ENCODE measurements at places on chromosomes 2 and 18. TPM values are rescaled to one million over a fixed set of nuclear protein-coding genes. Genes with fewer than 3 reads are reported as not detected.

ALLC gene
- total RNA-seq, result not detected

FAM161A gene
- 4.5 TPM for total RNA-seq

SCYGR4 gene
- total RNA-seq, result not detected

CYBRD1 gene
- total RNA-seq, result 4.7 TPM

ZNF521 gene
- not detected for total RNA-seq

- no peaks in the 10 kb centered on the region for H3K4me1 ChIP-seq
- DNase-seq, result no peak
- H3K36me3 ChIP-seq, result no peaks in the 10 kb centered on the region
Observed at GRCh38 chr18:32405588-32405987, 65.1 kb downstream of the GAREM1 start.

DNA sequence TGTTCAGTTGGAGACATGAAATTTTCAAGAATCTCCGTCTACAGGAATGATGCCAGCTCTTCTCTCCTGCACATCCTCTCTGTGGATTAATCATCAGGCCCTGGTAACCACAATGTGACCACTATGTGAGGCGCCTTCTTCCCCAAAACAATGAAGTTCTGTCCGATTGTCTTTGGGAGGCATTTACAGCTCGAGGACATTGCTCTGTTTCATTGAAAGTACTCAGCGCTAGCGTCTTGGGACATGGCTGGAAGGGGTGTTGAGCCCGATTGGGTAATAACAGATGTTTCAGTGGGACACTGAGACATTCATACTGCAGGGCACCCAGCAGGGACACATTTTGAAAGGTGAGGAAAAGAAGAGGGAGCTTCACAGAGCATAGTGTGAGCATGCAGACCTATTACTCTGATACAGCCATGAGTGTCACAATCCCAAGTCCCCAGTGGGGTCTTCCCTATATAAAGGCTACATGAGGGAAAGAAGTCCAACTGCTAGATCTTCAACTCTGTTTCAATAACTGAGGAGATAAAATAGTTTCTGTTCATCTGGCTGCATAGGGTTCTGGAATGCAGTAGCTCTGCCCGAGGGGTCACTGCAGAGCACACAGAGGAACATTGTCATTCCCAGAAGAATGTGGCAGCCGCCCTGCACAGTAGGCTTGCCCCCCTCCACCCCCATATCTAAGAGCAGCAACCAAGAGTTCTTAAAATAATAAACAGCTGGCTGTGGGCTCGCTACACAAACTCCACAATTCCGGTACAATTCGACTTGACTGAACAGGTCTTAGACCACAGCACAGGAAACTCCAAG is 237.3 kb downstream of the OSR1 start:
- H3K27ac ChIP-seq, result no peak overlapping the region
- no peaks in the 10 kb centered on the region for H3K27me3 ChIP-seq
- H3K36me3 ChIP-seq, result no peaks in the 10 kb centered on the region
- H3K4me1 ChIP-seq, result no peaks in the 10 kb centered on the region
- H3K4me3 ChIP-seq, result no peak overlapping the region
- DNase-seq, result no peak

DNA sequence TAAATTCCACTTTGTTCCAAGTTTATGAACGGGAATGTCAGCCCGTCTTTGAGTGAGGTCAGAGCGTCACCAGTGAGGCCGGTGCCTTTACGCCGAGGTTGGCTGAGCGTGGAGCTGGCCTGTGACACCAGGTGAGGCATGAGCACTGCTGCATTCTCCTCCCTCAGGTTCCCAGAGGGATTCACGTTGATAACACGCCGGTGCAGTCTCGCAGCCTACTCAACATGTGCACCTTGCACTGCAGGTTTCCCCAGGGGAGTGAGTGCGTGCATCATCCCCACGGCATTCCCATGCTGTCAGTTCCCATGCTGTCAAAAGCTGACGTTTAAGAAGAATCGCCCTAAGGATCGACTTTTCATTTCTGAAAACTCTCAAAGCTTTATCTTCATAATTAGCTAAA is 213.3 kb downstream of the LDLRAD4 start:
- H3K36me3 ChIP-seq, result no peaks in the 10 kb centered on the region
- H3K27me3 ChIP-seq, result no peaks in the 10 kb centered on the region
- DNase-seq, result no peak
- no peak overlapping the region for H3K4me3 ChIP-seq
- no peak overlapping the region for H3K27ac ChIP-seq

- no peaks in the 10 kb centered on the region for H3K4me1 ChIP-seq
- no peak for DNase-seq
- H3K27me3 ChIP-seq, result no peaks in the 10 kb centered on the region
- H3K27ac ChIP-seq, result no peak overlapping the region
Observed at GRCh38 chr2:76641506-76641905, 880.7 kb downstream of the LRRTM4 start.

- peaks cover 20% of the 10 kb centered on the region for H3K4me1 ChIP-seq
- H3K4me3 ChIP-seq, result no peak overlapping the region
- no peaks in the 10 kb centered on the region for H3K36me3 ChIP-seq
- peaks cover 51% of the 10 kb centered on the region for H3K27me3 ChIP-seq
Observed at GRCh38 chr2:73289304-73289703, 4.0 kb downstream of the EGR4 start.

DNA sequence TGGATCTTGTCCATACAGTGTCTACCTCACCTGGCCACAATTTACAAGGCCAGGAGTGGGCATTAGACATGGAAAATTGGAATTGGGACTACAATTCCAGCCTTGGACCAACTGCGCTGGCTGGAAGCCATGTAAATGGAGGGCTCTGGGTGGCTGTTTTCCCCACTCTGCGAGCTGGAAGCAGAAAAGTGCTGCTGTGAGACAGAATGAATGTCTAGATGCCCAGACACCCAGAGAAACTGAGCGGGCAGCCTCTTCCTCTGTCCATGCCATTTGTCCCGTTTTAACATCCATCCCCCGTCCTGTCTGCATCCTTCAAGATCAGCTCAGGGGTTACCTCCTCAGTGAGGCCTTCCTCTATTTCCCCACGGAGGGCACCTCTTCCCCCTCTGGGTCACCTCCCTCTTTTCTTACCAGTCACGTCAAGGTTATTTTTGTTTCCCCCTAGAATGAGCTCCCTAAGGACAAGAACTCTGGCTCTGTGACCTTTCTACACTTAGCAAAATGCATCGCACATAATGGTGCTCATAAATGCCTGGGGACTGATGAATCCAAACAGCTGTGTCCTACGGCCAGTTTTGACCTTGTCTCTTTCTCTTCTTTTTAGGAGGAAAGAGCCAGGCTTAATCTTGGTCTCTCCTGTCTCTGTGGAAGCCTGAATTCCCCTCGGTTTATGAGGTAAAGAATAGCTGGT is 41.2 kb downstream of the MCFD2 start:
- no peak for DNase-seq
- H3K27ac ChIP-seq, result no peak overlapping the region
- H3K36me3 ChIP-seq, result no peaks in the 10 kb centered on the region
- H3K4me1 ChIP-seq, result peaks cover 7% of the 10 kb centered on the region

GRCh38 chr18:78082816-78083215 is 833.2 kb downstream of the GALR1 start:
- H3K27ac ChIP-seq, result no peak overlapping the region
- no peaks in the 10 kb centered on the region for H3K4me1 ChIP-seq
- no peak overlapping the region for H3K4me3 ChIP-seq

- H3K27me3 ChIP-seq, result no peaks in the 10 kb centered on the region
- H3K4me3 ChIP-seq, result no peak overlapping the region
- no peaks in the 10 kb centered on the region for H3K36me3 ChIP-seq
- H3K27ac ChIP-seq, result no peak overlapping the region
- DNase-seq, result no peak
- no peaks in the 10 kb centered on the region for H3K4me1 ChIP-seq
Observed at GRCh38 chr2:150675807-150676206, 188.3 kb upstream of the RND3 start.

DNA sequence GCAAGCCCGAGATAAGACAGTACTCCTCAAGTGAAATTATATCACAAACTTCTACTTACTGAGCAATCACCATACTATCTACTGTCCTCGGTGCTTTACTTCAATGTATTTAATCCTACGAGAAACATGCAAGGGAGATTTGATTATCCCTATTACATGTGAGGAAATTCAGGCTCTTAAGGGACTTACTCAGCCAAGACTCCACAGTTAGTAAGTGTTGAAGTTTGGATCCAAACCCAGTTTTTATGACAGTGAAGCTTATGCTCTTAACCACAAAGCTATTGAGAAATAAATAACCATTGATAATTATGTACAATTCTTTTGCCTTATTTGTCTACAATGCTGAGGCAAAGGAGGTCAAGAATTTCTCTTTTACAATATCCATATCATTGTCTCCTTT is 672.9 kb upstream of the ACVR2A start:
- no peak overlapping the region for H3K4me3 ChIP-seq
- peaks cover 5% of the 10 kb centered on the region for H3K27me3 ChIP-seq

DNA sequence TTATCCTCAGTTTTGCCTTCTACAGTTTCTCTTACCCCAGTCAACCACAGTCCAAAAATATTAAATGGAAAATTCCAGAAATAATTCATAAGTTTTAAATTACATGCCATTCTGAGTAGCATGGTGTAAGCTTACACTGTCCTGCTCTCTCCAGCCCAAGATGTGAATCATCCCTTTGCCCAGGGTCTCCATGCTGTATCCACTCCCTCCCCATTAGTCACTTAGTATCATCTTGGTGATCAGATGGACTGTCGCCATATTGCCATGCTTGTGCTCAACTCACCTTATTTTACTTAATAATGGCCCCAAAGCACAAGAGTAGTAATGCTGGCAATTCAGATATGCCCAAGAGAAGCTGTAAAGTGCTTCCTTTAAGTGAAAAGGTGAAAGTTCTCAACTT is 18.5 kb upstream of the CCNT2 start:
- peaks cover 29% of the 10 kb centered on the region for H3K27me3 ChIP-seq
- H3K4me1 ChIP-seq, result no peaks in the 10 kb centered on the region
- H3K27ac ChIP-seq, result no peak overlapping the region
- no peak overlapping the region for H3K4me3 ChIP-seq
- H3K36me3 ChIP-seq, result no peaks in the 10 kb centered on the region

GRCh38 chr2:120430501-120430830 is 84.5 kb downstream of the INHBB start:
- H3K36me3 ChIP-seq, result no peaks in the 10 kb centered on the region
- no peaks in the 10 kb centered on the region for H3K4me1 ChIP-seq
- H3K4me3 ChIP-seq, result no peak overlapping the region

DNA sequence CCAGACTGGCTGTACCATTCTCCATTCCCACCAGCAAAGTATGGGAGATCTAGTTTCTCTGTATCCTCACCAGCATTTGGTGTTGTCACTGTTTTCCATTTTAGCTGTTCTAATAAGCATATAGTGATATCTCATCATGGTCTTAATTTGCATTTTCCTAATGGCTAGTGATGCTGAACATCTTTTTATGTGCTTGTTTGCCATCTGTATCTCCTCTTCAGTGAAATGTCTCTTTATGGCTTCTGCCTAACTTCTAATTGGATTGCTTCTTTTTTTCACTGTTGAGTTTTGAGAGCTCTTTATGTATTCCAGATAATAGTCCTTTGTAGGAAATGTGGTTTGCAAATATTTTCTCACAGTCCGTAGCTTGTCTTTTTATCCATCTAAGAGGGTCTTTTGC is 18.9 kb upstream of the BIN1 start:
- no peak for DNase-seq
- no peak overlapping the region for H3K27ac ChIP-seq
- peaks cover 18% of the 10 kb centered on the region for H3K27me3 ChIP-seq
- H3K36me3 ChIP-seq, result no peaks in the 10 kb centered on the region
- H3K4me1 ChIP-seq, result no peaks in the 10 kb centered on the region

GRCh38 chr2:26462511-26463243 is 15.2 kb downstream of the OTOF start:
- H3K4me1 ChIP-seq, result no peaks in the 10 kb centered on the region
- no peaks in the 10 kb centered on the region for H3K27me3 ChIP-seq
- H3K36me3 ChIP-seq, result peaks cover 4% of the 10 kb centered on the region
- no peak overlapping the region for H3K4me3 ChIP-seq
- DNase-seq, result peak; percentile 67

- no peak for DNase-seq
- H3K27ac ChIP-seq, result no peak overlapping the region
- no peaks in the 10 kb centered on the region for H3K36me3 ChIP-seq
- H3K4me1 ChIP-seq, result no peaks in the 10 kb centered on the region
- no peak overlapping the region for H3K4me3 ChIP-seq
- H3K27me3 ChIP-seq, result no peaks in the 10 kb centered on the region
Observed at GRCh38 chr2:226048611-226049010, 649.1 kb downstream of the NYAP2 start.

DNA sequence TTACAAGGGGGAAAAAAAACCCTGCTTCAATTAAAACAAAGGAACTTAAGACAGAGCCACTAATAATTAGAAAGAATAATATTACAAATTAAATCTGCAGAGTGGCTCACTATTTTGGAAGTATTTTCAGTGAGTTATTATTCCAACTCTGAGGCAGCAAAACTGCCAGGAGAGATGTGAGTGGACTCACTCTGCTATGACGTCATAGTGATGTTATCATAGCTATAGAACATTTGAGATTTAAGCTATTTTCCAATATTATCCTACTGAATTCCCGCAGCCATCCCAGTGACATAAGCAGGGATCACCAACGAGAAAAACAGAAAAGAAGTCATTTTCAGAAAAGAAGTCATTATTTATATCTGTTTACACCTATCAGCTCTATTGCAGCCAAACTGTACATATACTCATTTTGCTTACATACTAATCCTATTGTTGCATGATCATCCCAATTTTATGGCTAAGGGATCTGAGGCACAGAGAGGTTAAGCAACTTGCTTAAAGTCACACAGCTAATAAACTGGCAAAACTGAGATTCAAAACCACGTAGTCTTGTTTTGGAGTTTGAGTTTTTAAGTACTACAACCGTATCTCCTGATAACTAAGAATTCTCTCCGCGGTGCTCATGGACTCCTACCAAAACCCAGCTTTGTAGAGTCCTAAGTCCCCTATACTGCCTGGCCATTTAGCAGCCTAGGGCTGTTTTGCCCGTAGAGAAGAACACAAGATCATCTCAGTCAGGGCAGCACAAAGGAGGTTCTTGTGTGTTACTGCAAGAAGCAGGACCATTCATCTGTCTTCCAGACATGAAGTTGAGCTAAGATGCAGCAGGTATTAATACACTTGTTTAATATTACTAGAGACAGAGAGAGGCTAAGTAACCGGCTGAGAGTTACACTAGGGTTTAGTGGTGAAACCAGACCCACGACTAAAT is 299.8 kb downstream of the TCF4 start:
- no peaks in the 10 kb centered on the region for H3K4me1 ChIP-seq
- H3K27ac ChIP-seq, result no peak overlapping the region
- DNase-seq, result no peak
- no peaks in the 10 kb centered on the region for H3K36me3 ChIP-seq
- no peak overlapping the region for H3K4me3 ChIP-seq

GRCh38 chr2:197161774-197162173 is 148.8 kb downstream of the ANKRD44 start:
- H3K36me3 ChIP-seq, result peaks cover 22% of the 10 kb centered on the region
- peak overlapping the region; percentile 13 for H3K27ac ChIP-seq
- H3K4me3 ChIP-seq, result no peak overlapping the region
- H3K4me1 ChIP-seq, result peaks cover 47% of the 10 kb centered on the region
- no peaks in the 10 kb centered on the region for H3K27me3 ChIP-seq
- DNase-seq, result no peak

Data from activated CD4-positive, alpha-beta T cell treated with anti-CD3 and anti-CD28 coated beads, Interleukin-2, amount 10 ng/mL, durations not matched to agents 24 days and 14 days (primary cell).